ENCODE measurements at places on chromosomes 13 and 19. TPM values are rescaled to one million over a fixed set of nuclear protein-coding genes. Genes with fewer than 3 reads are reported as not detected.

- no peak for DNase-seq
Observed at GRCh38 chr19:10919352-10920287, 8.8 kb downstream of the YIPF2 start.

- peak; percentile 95 for DNase-seq
Observed at GRCh38 chr13:109945206-109945960, 159.0 kb upstream of the IRS2 start.

GRCh38 chr13:64446372-64446771 lies 2783.8 kb downstream of the PCDH9 start:
- DNase-seq, result no peak

DNA sequence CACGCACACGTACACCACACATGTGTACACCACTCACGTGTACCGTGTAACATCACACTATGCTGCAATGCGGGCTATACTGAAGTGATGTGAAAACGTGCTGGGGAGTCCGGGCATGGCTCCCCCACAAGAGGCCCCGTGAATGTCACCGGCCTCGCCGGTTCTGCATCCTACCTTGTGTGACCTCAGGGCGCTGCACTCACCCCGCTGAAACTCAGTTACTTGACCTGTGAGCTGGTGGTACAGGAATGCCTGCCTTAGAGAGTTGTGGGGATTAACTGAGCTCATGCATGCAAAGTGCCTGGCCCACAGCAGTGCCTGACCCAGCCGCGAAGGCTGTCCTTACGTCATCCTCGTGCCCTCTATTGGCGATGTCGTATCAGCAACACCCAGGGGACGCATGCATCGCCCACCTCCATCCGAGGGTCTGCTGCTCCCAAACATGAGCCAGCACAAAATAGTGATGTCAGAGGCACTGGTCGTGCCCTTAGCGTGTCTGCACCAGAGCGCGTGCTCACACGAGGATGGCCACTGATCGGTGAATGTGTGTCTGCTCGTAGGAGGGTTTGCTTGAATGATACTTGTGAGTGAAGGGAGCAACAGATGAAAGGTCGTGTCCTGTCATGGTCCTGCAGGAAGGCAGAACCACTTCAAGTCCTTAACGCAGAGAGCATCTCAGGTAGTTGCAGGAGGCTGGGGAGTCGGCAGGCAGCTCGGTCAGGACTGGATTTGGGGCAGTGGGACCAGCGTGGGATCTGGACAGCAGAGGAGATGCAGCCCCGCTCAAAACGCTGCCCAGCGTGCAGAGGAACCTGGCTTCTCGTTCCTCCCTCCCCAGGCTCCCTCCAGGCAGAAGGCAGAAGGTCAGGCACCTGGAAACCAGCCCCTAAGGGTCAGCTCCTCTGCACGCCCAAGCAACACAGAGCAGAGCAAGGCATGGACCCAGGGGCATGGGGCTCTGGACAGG lies 126.2 kb upstream of the SPACA7 start:
- no peak for DNase-seq

- DNase-seq, result no peak
Observed at GRCh38 chr13:101157261-101157660, 259.0 kb downstream of the NALCN start.

- no peak for DNase-seq
Observed at GRCh38 chr13:57630661-57631595, 616 bp upstream of the PCDH17 start.

GRCh38 chr13:20182231-20182846 lies 10.4 kb downstream of the GJB2 start:
- DNase-seq, result peak; percentile 71

GRCh38 chr13:29160862-29161261 lies 340.7 kb downstream of the MTUS2 start:
- no peak for DNase-seq

GRCh38 chr19:46634045-46634655 lies 1.9 kb downstream of the GNG8 start:
- DNase-seq, result peak; percentile 69

DNA sequence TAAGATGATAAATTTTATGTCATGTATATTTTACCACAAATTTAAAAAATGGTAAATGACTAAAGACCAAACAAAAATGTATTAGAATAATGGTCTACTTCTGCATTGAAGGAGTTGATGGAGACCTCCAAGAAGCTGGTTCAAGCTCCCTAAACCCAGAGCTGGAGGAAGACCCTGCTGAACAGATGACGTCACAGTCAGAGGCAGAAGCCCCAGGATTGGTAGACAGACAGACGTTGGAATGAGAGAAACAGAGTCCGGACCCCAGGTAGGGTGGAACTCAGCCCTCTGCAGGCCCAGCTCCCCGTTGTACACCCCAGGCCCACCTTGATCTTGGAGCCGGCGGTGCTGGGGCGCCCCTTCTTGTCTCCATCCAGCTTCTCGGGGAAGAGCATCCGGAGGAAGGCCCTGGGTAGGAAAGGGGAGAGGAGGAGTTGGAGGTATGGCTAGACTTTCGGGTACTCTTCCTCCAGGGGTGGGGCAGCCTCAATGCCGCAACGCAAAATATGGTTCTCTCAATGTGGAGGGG lies 25.7 kb upstream of the ZNF414 start:
- no peak for DNase-seq

DNA sequence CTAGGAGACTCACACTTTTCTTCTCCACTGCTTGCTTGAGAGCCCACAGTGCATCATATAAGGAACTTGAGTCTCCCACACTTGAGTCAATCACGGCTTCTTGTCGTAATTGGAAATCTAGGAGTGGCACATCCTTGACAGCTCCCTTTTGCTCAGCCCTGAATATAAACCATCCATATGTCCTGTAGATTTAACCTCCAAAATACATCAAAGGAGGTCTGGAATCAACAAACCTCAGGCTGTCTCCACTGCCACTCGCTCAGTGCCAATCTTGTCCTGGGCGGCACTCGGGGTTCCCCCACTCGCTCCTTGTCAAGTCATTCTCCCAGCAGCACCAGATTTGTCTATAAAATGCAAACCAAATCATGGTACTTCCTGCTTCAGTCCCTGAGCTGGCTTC lies 84.4 kb upstream of the UQCRFS1 start:
- no peak for DNase-seq

DNA sequence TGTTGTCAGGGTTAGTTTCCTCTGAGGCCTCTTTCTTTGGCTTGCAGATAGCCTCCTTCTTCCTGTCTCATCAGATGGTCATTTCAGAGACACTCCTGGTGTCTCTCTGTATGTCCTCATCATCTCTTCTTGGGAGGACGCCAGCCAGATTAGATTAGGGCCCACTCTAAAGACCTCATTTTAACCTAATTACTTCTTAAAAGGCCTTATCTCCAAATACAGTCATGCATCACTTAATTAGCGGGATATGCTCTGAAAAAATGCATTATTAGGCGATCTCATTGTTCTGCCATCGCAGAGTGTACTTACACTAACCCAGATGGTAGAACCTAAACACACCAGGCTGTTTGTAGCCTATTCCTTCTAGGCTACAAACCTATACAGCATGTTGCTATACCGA lies 89.0 kb downstream of the CDK8 start:
- no peak for DNase-seq

DNA sequence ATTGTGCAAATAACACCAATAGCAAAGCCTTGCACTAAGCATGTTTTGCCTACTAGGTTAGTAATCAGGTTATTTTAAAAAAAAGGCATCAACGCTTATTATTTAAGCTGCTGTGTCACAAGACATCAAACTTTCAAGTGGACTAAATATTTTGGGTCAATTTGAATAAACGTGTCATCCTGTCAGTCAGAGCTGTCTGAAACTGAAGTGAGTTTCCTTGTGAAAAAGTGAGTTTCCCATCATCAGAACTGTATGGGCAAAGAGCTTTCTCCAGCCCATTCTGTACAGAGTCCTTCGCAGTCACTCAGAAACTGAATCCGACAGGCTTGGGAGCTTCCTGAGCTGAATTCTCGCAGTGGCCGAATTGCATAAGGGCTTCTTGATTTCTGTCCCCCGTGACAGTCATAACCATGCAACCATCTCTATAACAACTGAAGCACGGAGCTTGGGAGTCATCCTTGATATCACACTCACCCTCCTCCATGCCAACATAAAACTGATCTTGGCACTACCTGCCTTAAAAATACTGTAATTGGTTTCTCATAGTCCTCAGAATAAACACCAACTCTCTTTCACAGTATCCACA lies 139.8 kb downstream of the MIPEP start:
- DNase-seq, result no peak

DNA sequence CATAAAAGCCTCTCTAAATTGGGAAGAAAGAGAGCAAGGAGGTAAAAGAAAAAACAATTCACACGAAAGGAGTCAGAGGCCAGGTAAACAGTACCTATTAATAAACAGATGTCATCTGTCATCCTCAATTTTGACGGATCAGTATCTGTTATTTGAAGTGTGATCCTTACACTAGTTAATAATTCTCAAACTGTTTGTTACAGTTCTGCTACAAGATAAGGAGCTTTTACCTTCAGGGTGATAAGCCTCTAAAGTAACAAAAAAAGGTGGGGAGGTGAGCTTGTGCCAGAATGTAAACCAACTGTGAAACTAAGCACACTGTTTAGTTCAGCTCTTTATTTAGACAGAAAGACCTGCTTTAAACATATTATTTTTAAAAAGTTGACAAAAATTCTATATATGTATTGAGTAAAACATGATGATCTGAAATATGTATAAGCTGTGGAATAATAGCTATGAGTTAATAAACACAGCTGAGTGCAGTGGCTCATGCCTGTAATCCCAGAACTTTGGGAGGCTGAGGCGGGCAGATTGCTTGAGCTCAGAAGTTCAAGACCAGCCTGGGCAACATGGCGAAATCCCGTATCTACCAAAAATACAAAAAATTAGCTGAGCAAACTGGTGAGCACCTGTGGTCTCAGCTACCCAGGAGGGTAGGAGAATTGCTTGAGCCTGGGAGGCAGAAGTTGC lies 48.4 kb upstream of the EBPL start:
- DNase-seq, result no peak

- DNase-seq, result no peak
Observed at GRCh38 chr13:107531816-107532215, 683.5 kb downstream of the LIG4 start.

DNA sequence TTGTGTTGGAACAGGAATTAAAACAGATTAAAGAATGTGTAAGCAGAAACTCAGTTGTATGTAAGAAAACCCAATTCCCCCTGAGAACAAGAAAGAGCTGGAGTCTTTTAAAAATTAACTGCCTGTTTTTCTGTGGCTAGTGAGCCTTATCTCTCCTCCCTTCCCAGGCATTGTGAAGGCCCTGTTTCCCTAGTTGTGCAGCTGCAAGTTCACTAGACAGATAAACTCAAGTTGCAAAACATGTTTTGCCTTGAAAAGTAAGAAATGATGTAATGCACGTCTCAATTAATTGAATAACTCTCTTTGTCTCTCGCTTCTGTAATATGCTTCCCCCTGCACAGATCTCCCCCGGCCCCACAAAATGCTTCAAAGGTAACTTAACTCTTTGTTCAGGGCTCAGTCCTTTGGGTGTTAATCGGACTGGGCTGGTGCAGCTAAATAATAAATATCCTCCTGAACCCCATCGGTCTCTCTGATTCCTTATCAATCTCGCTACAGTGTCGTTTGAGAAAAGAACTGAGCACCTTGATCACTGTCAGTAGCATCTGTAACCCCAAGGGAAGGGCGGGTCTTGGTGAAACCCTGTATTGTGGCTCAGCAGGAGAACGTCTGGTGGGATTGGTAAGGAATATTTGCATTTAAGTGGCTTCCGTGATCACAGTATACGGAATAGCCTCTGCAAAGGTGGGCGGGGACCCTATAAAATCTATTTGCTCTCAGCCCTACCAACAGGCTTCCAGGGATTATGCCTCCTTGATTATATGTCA lies 1.6 kb upstream of the ZNF556 start:
- DNase-seq, result no peak

DNA sequence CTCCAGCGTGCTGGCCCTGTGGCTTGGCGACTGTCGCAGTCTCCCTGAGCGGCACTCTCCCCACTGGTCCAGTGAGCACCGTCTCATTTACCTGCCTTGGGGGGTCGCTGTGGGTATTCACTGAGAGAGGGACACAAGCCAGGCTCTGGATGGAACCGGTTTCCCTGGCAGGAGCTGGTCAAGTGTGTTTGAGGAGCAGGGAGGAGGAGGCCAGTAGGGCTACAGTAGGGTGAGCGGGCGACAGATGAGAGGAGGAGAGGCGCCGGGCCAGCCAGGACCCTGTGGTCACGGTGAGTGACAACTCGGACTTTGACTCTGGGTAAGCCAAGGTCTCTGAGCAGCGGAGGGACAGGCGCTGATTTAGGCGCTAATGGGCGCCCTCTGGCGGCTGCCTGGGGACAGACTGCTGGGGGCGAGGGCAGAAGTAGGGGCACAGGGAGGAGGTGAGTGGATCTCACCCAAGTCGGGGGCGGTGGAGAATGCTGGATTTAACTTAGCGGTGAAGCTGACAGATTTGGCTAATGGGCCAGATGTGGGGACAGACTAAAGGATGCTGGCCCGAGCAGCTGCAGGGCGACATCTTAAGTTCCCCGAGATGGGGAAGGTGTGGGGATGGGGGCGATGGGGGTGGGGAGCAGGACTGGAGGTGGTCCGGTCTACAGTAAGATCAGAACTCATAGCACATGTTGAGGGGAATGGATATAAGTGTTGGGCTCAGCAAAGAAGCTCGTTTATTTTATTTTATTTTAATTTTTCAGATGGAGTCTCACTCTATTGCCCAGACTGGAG lies 4.7 kb upstream of the PRMT1 start:
- DNase-seq, result peak; percentile 55

DNA sequence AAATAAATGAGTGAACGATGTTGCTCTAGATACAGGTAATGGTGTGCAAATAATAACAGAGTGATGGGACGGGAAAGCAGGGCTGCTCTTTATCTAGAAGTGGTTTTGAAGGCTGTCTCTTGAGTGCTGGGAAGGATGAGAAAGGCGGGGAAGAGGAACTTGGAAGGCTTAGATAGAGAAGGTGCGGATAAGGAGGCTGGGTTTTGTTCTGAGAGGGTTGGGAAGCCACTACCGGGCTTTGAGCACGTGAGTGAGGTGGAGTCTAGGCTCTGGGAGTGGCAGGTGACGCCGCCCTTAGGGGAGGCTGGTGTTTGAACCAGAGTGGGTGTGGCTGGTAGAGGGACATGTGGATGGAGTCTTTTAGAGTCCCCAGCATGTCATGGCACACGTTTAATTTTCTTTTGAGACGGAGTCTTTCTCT lies 811 bp downstream of the ARMC6 start:
- peak; percentile 63 for DNase-seq

MIA gene
- not detected for total RNA-seq

SGCG gene
- total RNA-seq, result 0.46 TPM

SIGLEC8 gene
- not detected for total RNA-seq

METTL21C gene
- total RNA-seq, result not detected
